Glutamatergic neuron (in vitro differentiated cells): ENCODE measurements at places on chromosomes 2 and 18. TPM values are rescaled to one million over a fixed set of nuclear protein-coding genes. Genes with fewer than 3 reads are reported as not detected.
A peak's percentile ranks its signal among the peaks of the same experiment; 100 is the strongest.

DNA sequence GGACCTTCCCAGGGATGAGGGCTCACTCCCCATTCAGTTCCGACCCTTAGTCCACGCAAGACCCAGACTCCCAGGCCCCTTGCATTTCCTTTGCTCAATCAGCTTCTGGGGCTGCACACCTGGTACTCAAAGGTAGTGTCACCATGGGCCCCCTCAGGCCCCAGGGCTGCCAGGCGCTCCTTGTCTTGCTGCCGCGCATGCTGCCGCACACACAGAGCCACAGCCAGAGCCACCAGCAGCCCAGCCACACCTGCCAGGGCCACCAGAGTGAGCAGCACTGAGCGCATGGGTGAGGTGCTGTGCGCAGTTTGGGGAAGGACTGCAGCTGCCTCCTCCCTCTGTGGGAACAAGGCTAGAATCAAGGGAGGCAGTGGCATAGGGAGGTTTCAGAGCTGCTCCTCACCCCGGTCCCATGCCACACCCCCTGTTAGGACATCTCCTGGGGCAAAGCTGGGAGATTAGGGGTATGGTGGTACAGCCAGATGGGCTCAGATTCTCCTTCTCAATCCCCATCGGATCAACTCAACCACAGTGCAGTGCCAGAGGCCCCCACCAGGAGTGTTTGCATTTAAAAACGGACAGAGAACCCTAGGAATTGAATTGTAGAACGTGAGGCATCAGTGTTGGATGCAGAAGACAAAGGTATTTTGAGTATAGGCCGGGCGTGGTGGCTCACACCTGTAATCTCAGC lies 11.3 kb downstream of the PTPRN start:
- H3K4me1 ChIP-seq, result peaks cover 7% of the 10 kb centered on the region
- H3K27me3 ChIP-seq, result peaks cover 14% of the 10 kb centered on the region
- no peak overlapping the region for H3K4me3 ChIP-seq
- DNase-seq, result peak; percentile 47

GRCh38 chr2:46363535-46364170 lies 66.4 kb downstream of the EPAS1 start:
- no peak overlapping the region for H3K4me3 ChIP-seq
- H3K36me3 ChIP-seq, result peaks cover 2% of the 10 kb centered on the region
- H3K4me1 ChIP-seq, result no peaks in the 10 kb centered on the region
- no peak for DNase-seq
- H3K27ac ChIP-seq, result no peak overlapping the region
- H3K27me3 ChIP-seq, result peaks cover 2% of the 10 kb centered on the region

DNA sequence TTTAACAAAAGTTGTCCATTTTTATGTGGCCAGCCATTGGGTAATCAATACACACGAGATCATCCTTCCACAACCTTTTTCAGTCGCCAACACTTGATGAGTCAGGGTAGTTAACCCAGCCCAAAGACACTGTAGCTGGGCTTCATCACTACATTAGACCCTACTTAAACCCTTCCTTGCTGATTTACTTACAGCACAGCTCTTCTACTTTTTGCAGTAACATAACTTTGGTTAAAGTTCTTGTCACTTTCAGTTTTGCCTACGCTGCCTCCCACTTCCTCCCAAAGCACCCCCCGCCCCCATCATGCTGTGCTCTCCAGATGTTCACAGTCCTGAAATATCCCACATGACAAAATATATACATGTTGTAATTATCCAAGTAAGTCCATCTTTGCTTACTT lies 103.6 kb downstream of the CDK15 start:
- peaks cover 2% of the 10 kb centered on the region for H3K4me1 ChIP-seq
- H3K36me3 ChIP-seq, result no peaks in the 10 kb centered on the region
- no peak overlapping the region for H3K27ac ChIP-seq
- H3K4me3 ChIP-seq, result no peak overlapping the region
- no peaks in the 10 kb centered on the region for H3K27me3 ChIP-seq

- DNase-seq, result no peak
- peak overlapping the region; percentile 22 for H3K27ac ChIP-seq
- peaks cover 9% of the 10 kb centered on the region for H3K27me3 ChIP-seq
- H3K36me3 ChIP-seq, result no peaks in the 10 kb centered on the region
- peaks cover 44% of the 10 kb centered on the region for H3K4me1 ChIP-seq
Observed at GRCh38 chr2:235575431-235575830, 81.6 kb downstream of the AGAP1 start.

- H3K4me1 ChIP-seq, result peaks cover 6% of the 10 kb centered on the region
- no peaks in the 10 kb centered on the region for H3K27me3 ChIP-seq
- no peak overlapping the region for H3K27ac ChIP-seq
- H3K4me3 ChIP-seq, result no peak overlapping the region
- no peaks in the 10 kb centered on the region for H3K36me3 ChIP-seq
- no peak for DNase-seq
Observed at GRCh38 chr2:200028998-200029397, 73.6 kb downstream of the MAIP1 start.

DNA sequence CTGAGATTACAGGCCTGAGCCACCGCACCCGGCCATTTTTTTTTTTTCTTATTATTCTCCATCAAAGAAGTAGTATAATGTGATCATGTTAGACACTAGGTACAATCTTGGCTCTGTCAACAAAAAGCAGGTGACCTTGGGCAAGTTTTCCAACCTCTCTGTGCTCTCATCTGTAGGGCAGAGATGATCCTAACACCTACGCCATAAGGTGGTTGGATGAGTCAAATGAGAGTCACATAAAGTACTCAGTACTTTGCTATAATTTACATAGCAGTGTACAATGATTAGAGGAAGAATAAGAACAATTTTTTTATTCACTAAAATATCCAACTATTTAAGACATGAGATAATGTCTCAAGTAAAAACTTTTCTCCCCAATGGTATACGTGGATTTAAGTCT lies 128.6 kb downstream of the TGIF1 start:
- H3K27ac ChIP-seq, result no peak overlapping the region
- H3K27me3 ChIP-seq, result no peaks in the 10 kb centered on the region
- no peak overlapping the region for H3K4me3 ChIP-seq
- no peaks in the 10 kb centered on the region for H3K36me3 ChIP-seq
- no peaks in the 10 kb centered on the region for H3K4me1 ChIP-seq

GRCh38 chr2:109563980-109564550 lies 49.7 kb downstream of the SEPTIN10 start:
- DNase-seq, result no peak
- peaks cover 7% of the 10 kb centered on the region for H3K4me1 ChIP-seq
- no peaks in the 10 kb centered on the region for H3K27me3 ChIP-seq

GRCh38 chr2:181985632-181986205 lies at the start of gene PPP1R1C:
PPP1R1C (plus strand) TSS chr2:181985853; CDS start chr2:181986111, 258 bp downstream.
- peaks cover 21% of the 10 kb centered on the region for H3K4me1 ChIP-seq
- peak within 1 kb of the TSS; percentile 68 for H3K4me3 ChIP-seq
- no peaks in the 10 kb centered on the region for H3K36me3 ChIP-seq
- H3K27me3 ChIP-seq, result no peaks in the 10 kb centered on the region
- H3K27ac ChIP-seq, result peak within 1 kb of the TSS; percentile 91

DNA sequence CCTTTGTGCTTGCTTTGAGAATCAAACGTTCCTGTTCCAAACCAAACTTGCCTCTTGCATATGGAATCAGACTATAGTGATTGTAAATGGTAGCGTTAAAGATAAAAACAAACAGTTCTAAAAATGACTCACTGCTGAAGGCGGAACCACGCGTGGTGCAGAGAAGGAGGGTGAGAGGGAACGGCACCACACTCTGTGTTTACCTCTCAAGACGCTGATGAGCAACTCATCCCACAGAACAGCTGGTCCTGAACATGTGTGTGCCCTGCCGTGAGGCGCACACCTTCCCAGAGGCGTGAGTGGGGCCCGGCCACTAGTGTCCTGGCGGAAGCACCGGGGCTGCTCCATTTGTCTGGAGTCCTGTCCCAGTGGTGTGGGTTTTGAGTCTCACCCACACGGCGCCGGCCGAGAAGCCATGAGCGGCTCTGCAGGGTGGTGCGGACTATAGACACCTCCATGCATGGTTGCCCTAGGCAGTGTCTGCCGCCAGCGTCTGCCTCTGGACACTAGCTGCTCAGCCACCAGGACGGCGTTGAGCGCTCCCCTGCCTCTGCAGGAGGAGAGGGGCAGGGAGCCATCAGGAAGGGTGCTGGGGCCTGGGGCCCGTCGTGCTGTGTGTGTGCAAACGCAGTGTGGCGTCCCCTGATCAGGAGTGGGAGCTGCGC lies 52.1 kb downstream of the NFATC1 start:
- no peak for DNase-seq
- no peaks in the 10 kb centered on the region for H3K27me3 ChIP-seq
- no peak overlapping the region for H3K4me3 ChIP-seq
- H3K4me1 ChIP-seq, result peaks cover 20% of the 10 kb centered on the region
- H3K27ac ChIP-seq, result no peak overlapping the region
- no peaks in the 10 kb centered on the region for H3K36me3 ChIP-seq

- H3K27ac ChIP-seq, result no peak overlapping the region
- peaks cover 20% of the 10 kb centered on the region for H3K4me1 ChIP-seq
- DNase-seq, result no peak
- H3K4me3 ChIP-seq, result no peak overlapping the region
Observed at GRCh38 chr2:207395535-207396251, 134.1 kb upstream of the CREB1 start.

- H3K4me1 ChIP-seq, result no peaks in the 10 kb centered on the region
- no peak overlapping the region for H3K4me3 ChIP-seq
- H3K27me3 ChIP-seq, result peaks cover 2% of the 10 kb centered on the region
- H3K27ac ChIP-seq, result no peak overlapping the region
Observed at GRCh38 chr2:188845692-188846091, 128.5 kb upstream of the COL3A1 start.

- DNase-seq, result no peak
- peak overlapping the region; percentile 95 for H3K4me3 ChIP-seq
- peaks cover 13% of the 10 kb centered on the region for H3K4me1 ChIP-seq
- H3K36me3 ChIP-seq, result peaks cover 4% of the 10 kb centered on the region
- H3K27ac ChIP-seq, result no peak overlapping the region
Observed at GRCh38 chr2:227473806-227474205, 1.9 kb downstream of the AGFG1 start.

- no peak for DNase-seq
- no peaks in the 10 kb centered on the region for H3K27me3 ChIP-seq
- no peak overlapping the region for H3K27ac ChIP-seq
Observed at GRCh38 chr2:68491582-68491981, 24.2 kb downstream of the APLF start.

GRCh38 chr2:189171956-189172609 lies 7.5 kb downstream of the COL5A2 start:
- no peak overlapping the region for H3K4me3 ChIP-seq
- H3K4me1 ChIP-seq, result peaks cover 4% of the 10 kb centered on the region
- H3K36me3 ChIP-seq, result no peaks in the 10 kb centered on the region
- H3K27ac ChIP-seq, result no peak overlapping the region
- no peak for DNase-seq

DNA sequence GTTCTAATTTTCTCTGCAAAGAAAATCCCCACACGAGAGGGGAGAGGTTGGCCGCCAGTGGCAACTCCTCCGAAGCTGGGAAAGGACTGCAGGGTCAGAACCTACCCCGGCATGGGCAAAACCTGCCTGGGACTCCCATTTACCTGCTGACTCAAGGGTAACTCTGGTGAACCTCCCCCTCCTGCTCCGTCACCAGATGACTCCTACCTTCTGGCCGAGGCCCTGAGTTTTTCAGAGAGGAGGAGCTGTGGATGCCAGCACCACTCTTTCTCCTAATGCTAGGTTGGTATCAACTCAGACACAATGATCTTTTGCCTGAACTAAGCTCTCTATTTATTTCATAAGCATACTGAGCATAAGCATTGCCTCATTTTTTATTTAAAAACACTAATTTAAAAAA lies 96.6 kb downstream of the ALPK2 start:
- H3K27me3 ChIP-seq, result no peaks in the 10 kb centered on the region
- H3K36me3 ChIP-seq, result no peaks in the 10 kb centered on the region
- no peaks in the 10 kb centered on the region for H3K4me1 ChIP-seq
- H3K4me3 ChIP-seq, result no peak overlapping the region
- H3K27ac ChIP-seq, result no peak overlapping the region
- DNase-seq, result no peak

- H3K4me1 ChIP-seq, result no peaks in the 10 kb centered on the region
- H3K27me3 ChIP-seq, result no peaks in the 10 kb centered on the region
- no peaks in the 10 kb centered on the region for H3K36me3 ChIP-seq
- H3K27ac ChIP-seq, result no peak overlapping the region
Observed at GRCh38 chr2:142714600-142714999, 162.9 kb upstream of the KYNU start.

Gene RASGRP3
- total RNA-seq, result not detected

Gene TBC1D8
- total RNA-seq, result 14.6 TPM

Gene LRP2
- total RNA-seq, result not detected

Gene ASPRV1
- 2.5 TPM for total RNA-seq
